Heart left ventricle (tissue), 16 donors: ENCODE measurements at places on chromosomes 1 and 21. TPM values are rescaled to one million over a fixed set of nuclear protein-coding genes. Genes with fewer than 3 reads are reported as not detected.

The PLPPR4 gene
- polyA plus RNA-seq, result 0.11 TPM

DNA sequence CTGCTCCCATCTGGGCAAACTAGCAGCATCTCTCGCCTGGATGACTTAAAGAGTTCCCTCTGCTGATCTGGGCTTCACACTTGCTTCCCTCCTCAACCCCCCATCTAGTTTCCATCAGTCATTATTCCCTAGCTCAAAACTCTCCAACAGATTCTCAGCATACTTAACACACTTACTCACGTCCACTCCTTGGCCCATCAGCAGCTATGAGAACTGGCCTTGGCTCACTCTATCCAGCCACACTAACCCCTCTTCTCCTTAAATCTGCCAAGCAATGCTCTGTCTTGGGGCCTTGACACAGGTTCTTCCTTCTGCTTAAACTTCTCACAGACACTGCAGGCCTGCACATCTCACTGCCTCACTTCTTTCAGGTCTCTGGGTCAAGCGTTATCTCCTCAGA, 41.6 kb downstream of the GNG12 start:
- DNase-seq, result no peak

DNA sequence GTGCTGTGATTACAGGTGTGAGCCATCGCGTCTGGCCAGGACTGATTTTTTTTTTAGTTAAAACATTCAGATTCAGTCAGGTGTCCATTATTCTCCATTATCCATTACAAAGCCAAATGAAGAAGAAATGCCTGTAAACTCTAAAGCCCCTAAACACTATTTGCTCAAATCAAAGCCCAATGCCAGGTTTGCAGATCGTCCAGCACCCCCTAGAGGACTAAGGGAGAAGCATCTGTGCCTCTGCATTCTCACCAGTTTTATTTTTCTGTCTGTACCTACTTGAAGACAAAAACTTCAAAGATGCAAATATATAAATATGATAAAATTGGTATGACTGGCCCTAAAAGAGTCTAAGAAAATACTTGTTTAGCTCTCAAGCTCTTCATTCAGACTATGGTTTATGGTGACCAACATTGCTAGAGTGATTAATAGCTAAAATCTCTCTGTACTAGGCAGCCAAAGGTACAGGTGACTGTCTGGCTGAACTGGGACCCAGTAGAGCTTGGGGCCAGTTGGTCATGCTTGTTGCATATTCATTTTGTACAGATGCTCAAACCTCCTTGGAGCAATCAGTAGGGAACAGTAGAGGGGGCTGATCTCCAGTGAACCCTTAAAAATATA, 138.4 kb downstream of the SYT2 start:
- DNase-seq, result no peak

DNA sequence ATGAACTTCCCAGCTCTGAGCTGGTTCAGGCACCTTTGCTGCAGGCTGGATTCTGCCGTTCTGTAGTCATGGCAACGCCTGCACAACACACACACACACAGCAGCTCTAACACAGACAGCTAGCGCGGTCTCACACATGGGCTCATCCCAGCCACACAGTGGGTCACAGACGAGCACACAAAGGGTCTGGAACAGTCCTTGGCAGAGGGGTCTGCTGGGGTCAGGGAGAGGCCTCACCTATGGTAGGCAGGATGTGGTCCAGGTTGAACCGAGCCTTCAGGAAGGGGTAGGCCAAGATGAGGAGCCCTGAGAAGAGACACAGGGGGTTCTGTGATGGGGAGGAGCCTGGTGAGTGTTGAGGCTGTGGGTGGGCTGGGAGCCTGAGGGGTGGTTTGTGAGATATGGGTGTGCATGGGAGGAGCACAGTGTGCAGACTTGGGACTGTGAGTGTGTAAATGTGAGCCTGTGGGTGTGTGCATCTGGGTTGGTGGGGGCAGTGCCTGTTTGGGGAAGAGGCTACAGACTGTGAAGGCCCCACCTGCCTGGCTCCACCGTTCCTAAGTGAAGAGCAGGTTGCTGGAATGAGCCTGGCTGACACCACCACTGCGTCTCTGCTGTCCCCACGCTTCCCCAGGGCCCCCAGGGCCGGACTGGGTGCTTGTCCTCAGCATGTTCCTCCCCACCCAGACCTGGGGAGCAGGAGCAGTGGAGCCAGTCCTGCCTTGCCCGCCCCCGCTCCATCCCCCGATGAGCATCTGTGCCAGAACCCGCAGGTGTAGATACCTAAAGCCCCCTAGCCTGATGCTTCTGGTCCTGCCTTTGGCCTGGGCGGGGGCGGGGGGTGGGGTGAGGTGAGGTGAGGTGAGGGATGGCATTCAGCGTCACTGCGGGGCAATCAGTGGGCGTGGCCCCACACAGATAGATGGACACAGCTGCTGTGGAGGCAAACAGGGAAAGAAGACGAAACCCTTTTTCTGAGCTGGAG, 1.5 kb downstream of the KNCN start:
- DNase-seq, result no peak
